Daoy (cell line): ENCODE measurements at places on chromosomes 12 and 14. TPM values are rescaled to one million over a fixed set of nuclear protein-coding genes. Genes with fewer than 3 reads are reported as not detected.

- peak; percentile 62 for DNase-seq
Observed at GRCh38 chr12:46983959-46984841, 95.2 kb upstream of the PCED1B start.

DNA sequence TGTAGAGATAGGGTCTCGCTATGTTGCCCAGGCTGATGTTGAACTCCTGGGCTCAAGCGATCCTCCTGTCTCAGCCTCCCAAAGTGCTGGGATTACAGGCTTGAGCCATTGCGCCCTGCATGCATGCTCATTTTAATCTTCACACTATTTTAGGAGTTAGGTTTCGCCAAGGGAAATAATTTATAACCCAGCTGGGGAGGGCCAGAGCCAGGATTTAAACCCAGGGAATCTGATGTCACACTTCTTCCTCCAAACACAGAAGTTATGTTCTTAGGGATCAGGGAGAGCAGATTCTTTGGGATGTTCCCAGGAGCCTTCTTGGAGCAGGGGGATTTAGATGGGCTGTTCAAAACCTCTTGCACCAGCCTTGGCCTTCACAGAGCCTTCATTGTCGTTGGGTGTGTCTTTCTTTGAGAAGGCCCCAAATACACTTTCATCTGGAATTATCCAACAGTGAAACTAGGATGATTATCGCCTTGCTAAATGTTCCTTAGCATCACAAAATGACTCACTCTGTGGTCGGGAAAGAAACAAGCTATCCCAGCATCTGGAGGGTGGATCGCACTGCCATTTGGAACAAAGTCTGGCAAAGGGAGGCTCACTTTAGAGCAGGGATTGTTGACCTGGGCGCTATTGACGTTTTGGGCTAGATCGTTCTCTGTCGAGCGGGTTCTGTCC is 8.2 kb upstream of the PPP1CC start:
- peak; percentile 65 for DNase-seq

DNA sequence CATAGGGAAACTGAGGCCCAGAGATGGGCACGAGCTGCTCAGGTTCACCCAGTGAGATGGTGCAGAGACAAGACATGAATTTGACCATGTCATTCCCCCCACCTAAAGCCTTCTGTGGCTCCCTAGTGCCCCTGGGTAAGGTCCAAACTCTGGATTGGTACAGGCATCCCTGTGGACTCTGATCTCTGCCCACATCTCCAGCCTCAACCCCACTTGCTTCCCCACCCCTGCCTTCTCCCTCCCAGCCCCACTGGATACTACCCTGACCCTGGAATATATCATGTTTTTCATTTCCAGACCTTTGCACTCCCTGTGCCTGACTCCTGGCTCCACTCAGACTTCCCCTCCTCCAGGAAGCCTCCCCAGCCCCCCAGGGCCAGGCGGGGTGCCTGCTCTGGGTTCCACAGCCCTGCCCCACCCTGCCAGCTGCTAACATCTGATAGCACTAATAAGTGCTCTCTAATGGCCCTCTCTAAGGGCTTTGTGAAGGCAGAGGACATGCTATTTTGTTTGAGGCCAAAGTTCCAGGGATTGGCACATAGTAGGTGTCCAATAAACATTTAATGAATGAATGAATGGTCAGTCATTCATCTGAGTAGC is 1.1 kb upstream of the SDSL start:
- DNase-seq = no peak

- DNase-seq = no peak
Observed at GRCh38 chr12:30836656-30837445, 82.1 kb upstream of the CAPRIN2 start.

DNA sequence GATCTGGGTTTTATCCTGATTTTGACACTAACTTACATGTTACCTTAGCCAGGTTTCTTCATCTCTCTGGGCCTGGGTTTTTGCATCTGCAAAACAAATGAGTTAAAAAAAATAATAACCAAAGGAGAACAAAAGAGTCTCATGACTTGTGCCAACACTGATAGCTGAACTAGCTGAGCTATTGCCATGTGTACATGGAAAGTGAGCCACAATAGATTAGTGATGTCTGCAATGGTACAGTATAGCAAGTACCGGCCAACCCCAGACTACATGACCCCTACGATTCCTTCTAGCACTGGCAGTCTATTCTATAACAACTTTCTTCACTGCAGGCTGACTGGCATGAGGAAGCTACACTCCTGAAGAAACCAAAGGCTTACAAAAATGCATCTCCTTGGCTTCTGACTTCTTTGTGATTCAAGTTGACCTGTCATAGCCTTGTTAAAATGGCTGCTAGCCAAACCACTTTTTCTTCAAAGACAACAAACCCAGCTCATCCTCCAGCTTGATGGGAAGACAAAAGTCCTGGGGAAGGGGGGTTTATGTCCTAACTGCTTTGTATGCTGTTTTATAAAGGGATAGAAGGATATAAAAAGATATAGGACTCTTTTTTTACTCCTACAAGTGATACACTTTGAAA is 123.7 kb downstream of the DAD1 start:
- DNase-seq = no peak

GRCh38 chr14:96263347-96264199 is 7.6 kb downstream of the BDKRB1 start:
- DNase-seq = no peak

GRCh38 chr12:43579206-43579605 is 27.2 kb upstream of the ADAMTS20 start:
- no peak for DNase-seq

DNA sequence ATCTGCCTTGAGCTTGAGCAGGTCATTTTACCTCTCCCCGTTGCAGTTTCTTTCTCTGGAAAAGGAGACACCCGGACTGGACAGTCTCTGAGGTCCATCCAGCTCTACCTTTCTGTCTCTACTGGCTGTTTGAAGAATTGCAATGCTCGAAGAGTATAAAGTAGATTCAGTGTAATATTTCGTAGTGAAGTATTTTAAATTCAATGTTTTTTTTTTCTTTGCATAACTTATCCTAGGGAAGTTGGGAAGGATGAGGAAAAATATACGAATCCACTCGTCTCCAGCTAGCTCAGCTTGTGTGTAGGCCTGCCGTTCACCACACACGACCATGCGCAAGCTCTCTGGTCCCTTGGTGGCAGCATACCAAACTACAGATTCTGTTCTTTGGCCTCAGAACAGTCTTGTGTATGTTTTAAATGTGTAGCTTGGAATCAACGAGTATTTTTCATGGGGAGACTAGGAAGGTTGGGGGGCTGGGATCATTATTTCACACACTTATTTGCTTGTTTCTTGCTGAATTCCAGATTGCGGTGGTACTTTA is 307.9 kb downstream of the CACNA1C start:
- DNase-seq = no peak

GRCh38 chr12:70772836-70773235 is 135.6 kb upstream of the PTPRB start:
- DNase-seq = no peak

DNA sequence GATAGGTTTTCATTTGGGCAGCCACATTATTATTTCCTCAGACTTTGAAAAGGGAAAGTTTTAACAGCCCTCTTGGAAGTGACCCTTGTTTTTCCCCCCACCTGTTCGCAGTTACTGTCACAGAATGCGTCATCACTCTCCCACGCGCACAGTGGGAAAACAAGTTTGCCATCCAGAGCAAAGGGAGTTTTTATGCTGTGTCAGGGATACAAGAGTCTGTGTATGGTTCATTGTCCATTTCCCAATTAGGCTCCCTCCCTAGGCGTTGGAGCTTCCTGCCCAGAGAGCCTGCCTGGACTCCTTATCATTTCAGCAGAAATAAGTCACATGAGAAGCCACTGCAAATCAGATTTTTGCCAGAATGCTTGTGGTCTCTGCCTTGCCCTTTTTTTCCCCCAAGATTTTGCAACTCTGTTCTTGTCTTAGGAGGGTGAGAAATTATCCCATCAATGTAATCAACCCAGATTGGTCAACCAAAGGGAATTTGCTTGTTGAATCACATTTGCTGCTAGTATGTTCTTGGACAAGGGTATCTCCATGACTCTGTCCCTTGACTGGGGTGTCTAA is 104.1 kb downstream of the IGF1 start:
- no peak for DNase-seq

- DNase-seq = no peak
Observed at GRCh38 chr12:99771659-99772058, 124.1 kb downstream of the GARIN6 start.

- DNase-seq = no peak
Observed at GRCh38 chr12:19547271-19547671, 108.0 kb downstream of the AEBP2 start.

GRCh38 chr12:130198663-130199060 is 36.4 kb downstream of the FZD10 start:
- DNase-seq = no peak

- DNase-seq = peak; percentile 28
Observed at GRCh38 chr12:106601031-106601430, 18.2 kb downstream of the RFX4 start.

GRCh38 chr12:109719123-109720022 is 5.7 kb downstream of the FAM222A start:
- DNase-seq = no peak

DNA sequence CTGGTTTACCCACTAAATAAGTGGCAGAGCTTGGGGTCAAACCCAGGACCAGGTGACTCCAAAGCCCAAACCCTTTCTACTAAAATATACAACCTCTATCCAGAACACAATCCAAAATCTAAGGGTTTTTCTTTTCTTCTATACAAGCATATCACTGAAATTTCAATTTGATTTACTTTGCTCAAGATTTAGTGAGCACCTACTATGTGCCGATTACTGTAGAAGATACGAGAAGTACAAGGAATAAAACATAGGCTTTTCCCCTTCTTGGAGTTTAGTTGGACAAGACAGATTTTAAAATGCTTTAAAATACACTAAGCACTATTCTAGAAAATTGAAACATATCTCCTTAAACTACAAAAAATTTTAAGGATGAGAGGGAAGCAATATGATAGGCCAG is 2.8 kb downstream of the L3HYPDH start:
- DNase-seq = no peak

- peak; percentile 1 for DNase-seq
Observed at GRCh38 chr12:34397591-34398365, 375.5 kb downstream of the ALG10 start.

DNA sequence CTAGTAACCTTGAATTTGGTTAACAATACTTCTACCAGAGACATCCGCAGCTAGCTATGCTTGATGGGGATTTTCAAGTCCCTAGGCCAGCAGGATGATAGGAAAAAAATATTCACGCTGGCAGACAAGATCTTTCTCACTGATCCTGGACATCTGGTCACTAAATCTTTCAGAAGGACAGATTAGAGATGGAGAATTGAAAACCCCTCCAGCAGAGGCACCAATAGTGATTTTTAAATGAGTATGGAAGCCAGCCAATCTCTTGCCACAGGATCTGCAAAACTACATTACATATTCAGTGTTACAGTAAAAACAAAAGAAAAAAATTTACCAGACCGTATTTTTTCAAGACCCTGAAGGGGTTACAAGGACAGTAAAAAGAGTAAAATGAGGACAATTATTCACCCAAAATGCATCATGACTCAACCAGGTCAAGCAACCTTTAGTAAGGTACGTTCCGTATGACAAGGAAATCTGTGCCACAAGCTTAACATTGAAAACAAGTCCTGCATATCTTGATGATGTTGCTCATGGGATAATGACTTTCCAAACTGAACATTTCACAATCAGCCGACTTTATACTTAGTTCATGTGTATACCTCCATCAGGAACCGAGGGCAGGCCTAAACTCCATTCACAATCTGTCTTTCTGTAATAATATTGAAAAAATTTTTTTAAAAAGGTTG is 239.5 kb downstream of the GXYLT1 start:
- no peak for DNase-seq

DNA sequence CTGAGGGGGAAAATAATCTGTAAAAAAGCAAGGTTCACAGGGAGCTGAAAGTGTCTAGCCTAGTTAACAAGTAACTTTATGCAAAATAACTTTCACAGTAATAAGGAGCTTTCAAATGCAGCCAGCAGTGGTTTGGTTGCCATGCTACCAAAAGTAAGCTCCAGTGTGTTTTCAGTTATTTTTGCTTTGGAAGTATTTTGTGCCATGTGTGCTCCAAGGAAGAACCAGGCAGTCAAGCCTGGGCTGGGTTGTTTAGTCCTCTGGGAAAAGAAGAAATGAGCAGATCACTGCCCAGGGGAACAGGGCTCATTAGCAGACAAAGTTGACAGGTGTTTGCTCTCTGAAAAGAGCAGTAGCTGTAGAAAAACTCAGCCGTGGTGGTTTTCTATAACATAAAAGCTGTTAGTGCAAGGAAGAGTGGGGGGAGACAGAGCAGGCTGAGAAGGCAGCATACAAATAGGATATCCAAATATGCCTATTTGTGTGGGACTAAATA is 92.8 kb upstream of the TMTC2 start:
- DNase-seq = no peak

- DNase-seq = peak; percentile 56
Observed at GRCh38 chr12:56257491-56258067, 605 bp downstream of the ANKRD52 start.

DNA sequence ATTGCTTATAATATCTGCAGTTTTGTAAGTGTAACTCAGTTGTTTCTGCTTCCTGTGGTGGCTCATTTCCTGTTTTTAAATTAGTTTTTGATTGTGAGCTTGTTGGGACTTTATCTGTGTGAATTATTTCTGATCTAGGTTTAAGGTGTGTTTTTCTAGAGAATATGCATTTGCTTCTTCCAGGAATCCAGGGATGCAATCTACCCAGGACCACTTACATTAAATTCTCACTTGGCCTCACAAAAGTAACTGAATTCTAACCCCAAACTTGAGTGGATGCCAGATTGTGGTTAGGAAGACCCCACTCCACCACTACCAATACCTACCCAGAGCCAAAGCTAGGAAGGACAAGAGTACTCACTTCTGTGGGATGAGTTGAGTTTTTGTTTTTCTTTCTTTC is 11.9 kb downstream of the STYX start:
- DNase-seq = no peak

DNA sequence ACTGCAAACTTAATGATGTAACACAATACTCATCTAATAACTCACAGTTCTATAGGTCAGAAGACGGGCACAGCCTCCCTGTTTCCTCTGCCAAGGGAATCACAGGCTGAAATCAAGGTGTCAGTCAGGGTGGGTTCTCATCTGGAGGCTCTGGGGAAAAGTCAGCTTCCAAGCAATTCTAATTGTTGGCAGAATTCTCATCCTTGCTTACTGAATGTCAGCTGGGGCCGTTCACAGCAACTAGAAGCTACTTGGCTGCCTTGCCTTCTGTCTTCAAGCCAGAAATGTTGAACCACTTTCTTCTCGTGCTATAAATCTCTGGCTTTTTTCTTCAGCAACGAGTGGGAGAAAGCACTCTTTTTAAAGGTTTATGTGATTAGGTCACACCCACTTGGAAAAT is 80.1 kb upstream of the PDZRN4 start:
- no peak for DNase-seq

- DNase-seq = no peak
Observed at GRCh38 chr12:66531766-66532165, 147.1 kb downstream of the GRIP1 start.

- DNase-seq = peak; percentile 56
Observed at GRCh38 chr12:92224685-92225331, 79.2 kb upstream of the BTG1 start.

Gene KERA
- total RNA-seq = not detected in 2 replicates

Gene SAMD15
- 3.0 and 4.5 TPM in 2 replicates for total RNA-seq

Gene PRH1
- total RNA-seq = 1.1 and 6.4 TPM in 2 replicates

Gene COX8C
- not detected in 2 replicates for total RNA-seq

Gene CCDC196
- total RNA-seq = not detected in 2 replicates

Gene UNC119B
- 11.2 and 15.0 TPM in 2 replicates for total RNA-seq

Gene EPYC
- not detected in 2 replicates for total RNA-seq

Gene FOXG1
- 1.8 and 4.5 TPM in 2 replicates for total RNA-seq

Gene FAM90A1
- total RNA-seq = 0.17 TPM in 1 of 2 replicates, not detected in the other

Gene FGF23
- total RNA-seq = not detected in 2 replicates

Gene SLC38A4
- total RNA-seq = 0.23 and 0.36 TPM in 2 replicates

Gene OVCH1
- total RNA-seq = not detected in 2 replicates

Gene SNRNP35
- total RNA-seq = 6.4 and 21.5 TPM in 2 replicates

Gene GLT8D2
- 4.0 and 6.6 TPM in 2 replicates for total RNA-seq

Gene EGLN3
- total RNA-seq = 4.0 and 4.3 TPM in 2 replicates
